Adrenal gland (tissue), 19 donors: ENCODE measurements at places on chromosomes 11 and 22. TPM values are rescaled to one million over a fixed set of nuclear protein-coding genes. Genes with fewer than 3 reads are reported as not detected.
A peak's percentile ranks its signal among the peaks of the same experiment; 100 is the strongest.

DNA sequence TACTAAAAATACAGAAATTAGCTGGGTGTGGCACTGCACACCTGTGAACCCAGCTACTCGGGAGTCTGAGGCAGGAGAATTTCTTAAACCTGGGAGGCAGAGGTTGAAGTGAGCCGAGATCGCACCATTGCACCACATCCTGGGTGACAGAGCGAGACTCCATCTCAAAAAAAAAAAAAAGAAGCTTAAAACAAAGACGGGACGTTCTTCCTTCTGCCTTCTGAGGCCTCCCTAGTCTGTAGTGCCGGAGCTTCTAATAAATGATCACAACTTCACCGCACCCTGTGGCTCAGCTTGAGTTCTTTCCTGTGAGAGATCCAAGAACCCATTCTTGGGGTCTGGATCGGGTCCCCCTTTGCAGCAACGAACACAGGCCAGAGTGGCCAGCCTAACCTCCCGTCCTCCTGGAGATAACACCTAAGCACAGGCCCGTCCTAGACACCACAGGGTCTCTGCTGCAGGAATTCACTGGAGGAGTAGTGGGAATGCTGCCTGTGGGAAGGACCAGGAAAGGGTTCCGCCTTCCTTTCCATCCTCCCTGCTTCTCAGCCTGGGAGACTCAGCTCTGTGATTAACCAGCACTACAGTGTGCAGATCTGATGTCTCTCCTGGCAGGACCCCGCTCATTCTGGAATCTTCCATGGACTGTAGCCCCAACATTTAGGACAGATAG is 2.2 kb upstream of the APOBEC3H start:
- DNase-seq, result no peak

Gene ANGPTL5
- total RNA-seq, result 0.24 TPM

GRCh38 chr11:44885065-44885810 is 65.4 kb downstream of the TP53I11 start:
- no peak for DNase-seq

DNA sequence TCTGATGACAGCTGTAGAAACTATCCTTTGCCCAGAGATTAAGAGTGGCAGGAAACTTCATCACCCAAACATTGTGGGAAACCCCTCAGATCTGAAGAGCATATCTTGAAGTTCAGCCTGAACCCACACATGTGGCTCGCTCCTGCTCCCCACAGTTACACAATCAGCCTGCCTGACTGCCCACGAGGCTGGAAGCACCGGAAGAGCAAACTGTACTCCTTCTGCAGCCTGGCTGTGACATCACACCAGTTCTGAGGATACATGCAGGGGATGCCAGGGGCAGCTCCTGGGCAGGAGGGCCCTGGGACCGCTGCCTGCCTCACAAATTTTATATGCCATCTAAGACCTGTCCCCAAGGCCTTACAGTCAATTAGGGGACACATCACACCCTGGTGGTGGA is 444.4 kb downstream of the BUD13 start:
- DNase-seq, result no peak

Gene PLAAT2
- not detected for total RNA-seq

Gene TRIM48
- total RNA-seq, result not detected

DNA sequence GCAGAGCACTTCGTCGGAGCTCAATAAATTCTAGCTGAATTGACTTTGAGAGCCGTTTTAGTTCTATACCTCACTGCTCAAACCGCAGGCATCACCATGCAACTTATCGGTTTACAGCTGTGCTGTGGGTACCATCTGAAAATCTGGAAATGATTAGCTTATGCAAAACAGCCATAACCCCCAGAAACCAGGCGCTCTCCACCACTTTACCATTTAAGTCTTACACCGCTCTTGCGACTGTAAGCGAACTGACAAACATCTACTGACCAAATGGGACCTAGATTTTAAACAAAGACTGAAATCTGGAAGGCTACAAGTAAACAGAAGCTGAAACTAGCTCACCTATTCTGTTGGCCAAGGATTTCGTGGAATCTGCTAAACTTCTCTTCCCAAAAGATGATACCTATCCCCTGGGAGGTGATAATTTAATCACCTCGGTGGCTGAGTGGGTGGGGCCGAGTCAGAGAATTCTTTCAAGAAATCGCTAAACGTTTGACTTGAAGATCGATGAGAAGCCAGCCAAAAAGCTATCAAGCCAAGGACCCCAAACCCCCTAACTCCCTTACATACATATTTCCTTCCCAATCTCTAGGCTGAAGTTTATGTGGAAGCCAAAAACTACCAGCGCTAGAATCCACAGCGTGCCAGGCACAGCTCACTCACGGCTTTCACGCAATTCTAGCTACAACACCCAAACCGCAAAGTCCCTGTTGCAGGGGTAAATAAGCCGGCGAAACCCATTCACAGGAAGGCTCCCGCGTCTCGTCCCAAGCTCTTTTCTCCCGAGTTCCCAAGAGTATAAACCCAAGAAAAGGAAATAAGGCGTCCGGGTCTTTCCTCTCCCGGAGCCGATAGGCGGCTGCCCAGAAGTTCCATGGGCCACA is 644 bp downstream of the SPTY2D1 start:
- DNase-seq, result no peak

GRCh38 chr11:133172349-133172748 is 360.0 kb downstream of the OPCML start:
- no peak for DNase-seq

GRCh38 chr11:126465573-126466188 is 110.2 kb downstream of the ST3GAL4 start:
- no peak for DNase-seq

Gene JAML
- total RNA-seq, result 11.7 TPM

DNA sequence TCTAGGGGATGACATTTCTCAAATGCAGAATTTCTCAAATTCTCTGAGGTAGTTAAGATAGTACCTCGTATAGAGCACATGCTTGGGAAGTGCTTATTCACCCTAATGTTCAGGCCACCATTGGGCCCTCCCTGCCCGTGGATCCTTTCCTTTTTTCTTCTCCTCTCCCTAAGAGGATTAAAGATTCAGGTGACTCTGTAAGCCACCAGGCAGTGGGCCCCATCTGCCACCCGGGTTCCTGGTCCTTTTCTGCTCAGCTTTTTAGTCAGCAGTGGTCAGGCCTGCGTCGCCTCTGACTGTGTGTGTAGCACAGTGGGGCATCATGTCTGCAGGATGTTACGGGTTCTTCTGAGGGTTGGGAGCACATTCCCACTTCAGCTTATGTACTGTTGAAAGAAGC is 7.2 kb downstream of the CEP164 start:
- no peak for DNase-seq

DNA sequence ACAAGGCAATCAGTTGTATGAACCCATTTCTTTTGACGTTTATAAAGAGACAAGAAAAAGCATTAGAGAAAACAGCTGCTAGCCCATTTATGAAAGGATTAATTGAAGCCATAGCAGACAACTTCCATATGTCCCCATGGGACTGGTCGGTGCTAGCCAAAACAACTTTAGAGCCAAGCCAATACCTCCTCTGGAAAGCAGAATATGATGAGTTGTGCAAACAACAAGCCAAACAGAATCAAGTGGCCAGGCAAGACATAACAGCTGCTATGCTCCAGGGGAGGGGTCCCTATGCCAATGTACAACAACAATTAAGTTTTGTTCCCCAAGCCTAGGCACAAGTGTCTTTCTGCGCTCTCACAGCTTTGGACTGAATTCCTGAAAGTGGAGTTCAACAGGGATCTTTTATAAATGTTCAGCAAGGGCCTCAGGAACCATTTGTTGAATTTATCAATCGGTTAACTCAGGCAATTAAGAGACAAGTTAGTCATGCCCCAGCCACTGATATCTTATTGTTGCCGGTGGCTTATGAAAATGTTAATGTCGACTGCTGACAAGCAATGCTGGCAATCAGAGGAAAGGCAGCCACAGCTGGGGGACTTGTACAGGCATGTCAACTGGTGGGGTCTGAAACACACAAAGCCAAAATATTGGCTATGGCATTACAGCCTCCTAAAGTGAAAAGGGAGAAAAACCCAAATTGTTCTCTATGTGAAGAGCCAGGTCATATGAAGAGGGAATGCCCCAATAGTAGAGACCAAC is 1593.1 kb upstream of the TENM4 start:
- DNase-seq, result no peak

DNA sequence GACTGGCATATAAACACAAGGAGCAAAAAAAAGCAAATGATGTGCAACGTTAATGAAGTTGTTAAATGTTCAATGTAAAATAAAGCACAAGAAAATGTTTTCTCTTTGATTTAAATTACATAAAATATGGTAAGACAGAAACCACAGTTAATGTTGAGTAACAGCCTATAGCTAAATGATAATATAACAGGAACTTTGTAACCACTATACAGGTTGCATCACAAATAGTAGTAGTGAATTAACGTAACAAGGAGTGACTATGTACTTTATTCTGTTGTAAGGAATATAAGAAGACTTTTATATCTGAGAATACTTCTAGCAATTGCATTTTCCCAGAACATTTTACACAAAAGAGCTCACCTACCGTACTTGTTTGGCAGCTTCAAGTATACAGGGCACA is 16.9 kb downstream of the SAAL1 start:
- DNase-seq, result no peak

GRCh38 chr22:44287121-44287693 is 25.5 kb downstream of the SHISAL1 start:
- DNase-seq, result no peak

DNA sequence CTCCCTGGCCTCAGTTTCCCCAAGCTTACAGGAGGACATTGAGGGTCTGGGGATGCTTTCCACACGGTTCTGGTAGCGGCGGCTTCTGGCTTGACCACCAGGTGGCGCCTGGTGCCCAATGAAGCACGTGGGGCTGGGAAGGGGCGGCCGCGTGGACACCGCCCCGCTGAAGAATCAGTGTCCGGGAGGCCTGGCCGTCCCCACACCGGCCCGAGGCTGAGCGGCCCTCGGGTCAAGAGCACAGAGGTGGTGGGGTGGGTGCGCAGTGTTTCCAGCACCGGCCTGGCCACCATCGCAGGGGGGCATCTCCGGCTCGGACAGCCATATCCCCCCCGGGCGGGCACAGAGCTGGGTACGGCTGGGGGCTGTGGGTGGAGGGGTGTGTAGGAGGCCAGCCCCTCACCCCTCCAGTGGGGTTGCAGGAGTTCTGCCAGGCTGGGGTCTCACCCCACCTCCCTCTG is 27.8 kb upstream of the PPARA start:
- peak; percentile 81 for DNase-seq

DNA sequence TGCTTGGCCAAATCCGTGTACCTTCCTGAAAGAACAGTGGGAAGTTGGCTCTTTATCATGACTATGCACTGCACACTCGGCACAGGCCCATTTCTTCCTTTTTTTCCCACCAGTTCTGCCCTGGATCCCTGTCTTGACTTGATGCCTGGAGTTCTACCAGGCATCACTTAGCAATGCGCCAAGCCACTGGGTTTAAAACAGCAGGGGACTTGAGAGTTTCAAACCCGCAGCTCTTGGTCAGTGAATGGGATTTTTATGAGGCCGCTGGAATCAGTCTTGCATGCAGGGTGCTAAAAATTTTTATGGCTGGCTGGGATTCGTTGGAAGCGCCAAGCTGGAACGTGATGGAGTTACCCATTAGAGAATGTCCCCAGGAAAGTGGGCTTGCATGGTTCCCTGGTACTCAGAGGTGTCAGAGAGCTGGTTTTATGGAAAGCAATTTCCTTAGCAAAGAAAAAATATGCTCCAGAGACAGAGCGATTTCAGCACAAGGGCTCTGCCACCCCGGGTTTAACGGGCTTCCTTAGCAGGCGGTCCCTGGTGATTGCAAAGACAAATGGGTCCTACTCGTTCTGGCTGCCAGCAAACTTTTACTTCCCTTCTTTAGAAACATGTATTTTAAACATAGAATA is 432.9 kb downstream of the TENM4 start:
- no peak for DNase-seq

- peak; percentile 20 for DNase-seq
Observed at GRCh38 chr22:23835484-23836144, 3.2 kb downstream of the DERL3 start.

Gene OR5T2
- not detected for total RNA-seq

Gene P2RX3
- 2.5 TPM for total RNA-seq

Gene UPK3A
- total RNA-seq, result not detected

Gene VPREB1
- total RNA-seq, result not detected

DNA sequence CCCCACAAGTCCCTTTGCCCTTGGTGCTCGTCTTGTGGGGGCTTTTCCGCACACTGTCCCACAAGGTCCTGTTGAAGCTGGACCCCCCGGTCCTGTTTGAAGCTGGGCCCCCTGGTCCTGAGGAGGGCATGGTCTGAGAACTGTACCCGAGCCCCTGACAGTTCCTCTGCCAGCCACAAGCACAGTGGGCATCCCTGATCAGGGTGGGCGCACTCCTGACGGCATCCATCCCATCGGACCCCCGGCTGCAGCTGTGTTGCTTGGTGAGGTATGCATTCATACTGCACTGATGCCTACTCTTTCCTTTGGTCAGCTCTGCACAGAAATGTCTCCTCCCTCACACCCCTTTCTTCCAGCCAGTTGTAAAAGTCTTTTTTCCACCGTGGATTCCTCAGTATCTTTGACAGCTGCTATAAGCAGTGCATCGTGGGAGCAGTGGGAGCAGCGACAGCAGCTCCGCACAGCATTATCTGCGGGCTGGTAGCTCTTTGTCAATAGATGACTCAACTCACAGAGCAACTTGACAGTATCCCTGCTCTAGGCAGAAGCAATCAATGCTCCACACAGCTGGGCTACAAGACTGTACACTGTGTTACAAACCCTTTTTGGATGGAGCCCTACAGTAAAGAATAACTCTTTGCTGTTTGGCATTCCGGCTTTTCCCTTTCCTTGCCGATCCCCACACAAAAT is 1030.8 kb upstream of the CCDC90B start:
- peak; percentile 76 for DNase-seq

Gene PRDM11
- 16.2 TPM for total RNA-seq

GRCh38 chr11:13923716-13924650 is 38.5 kb upstream of the SPON1 start:
- no peak for DNase-seq

GRCh38 chr11:72983560-72983959 is 158.6 kb downstream of the FCHSD2 start:
- no peak for DNase-seq

Gene FOLR1
- total RNA-seq, result 7.2 TPM

- DNase-seq, result peak; percentile 90
Observed at GRCh38 chr22:23264610-23265367, 84.5 kb downstream of the BCR start.

DNA sequence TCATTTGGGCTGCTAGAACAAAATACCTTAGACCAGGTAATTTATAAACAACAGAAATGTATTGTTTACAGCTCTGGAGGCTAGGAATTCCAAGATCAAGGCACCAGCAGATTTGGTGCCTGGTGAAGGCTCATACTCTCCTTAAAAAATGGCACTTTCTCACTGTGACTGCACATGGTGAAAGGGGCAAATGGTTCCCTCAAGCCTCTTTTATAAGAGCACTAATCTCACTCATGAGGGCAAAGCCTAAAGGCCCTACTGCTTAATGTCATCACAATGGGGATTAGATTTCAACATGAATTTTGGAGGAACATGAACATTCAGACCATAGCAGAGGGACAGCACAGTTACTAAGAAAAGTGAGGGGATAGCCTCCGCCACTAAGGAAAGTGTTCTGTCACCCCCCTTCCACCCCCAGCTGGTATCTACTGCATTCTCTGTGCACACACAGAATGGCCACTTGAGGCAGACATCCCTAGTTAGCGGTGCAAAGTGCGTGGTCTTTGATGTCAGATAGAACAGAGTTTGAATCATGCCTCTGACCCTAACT is 47.2 kb upstream of the CEP295 start:
- DNase-seq, result no peak

- DNase-seq, result no peak
Observed at GRCh38 chr11:80700386-80700785, 1259.6 kb upstream of the TENM4 start.
